ENCODE measurements at places on chromosomes 3 and 15. TPM values are rescaled to one million over a fixed set of nuclear protein-coding genes. Genes with fewer than 3 reads are reported as not detected.

The HYKK gene
- total RNA-seq, result 6.3 TPM

The GOLGA8J gene
- not detected for total RNA-seq

The ARGFX gene
- not detected for total RNA-seq

The TM4SF18 gene
- total RNA-seq, result 45.0 TPM

The BDH1 gene
- total RNA-seq, result 4.2 TPM

The GOLIM4 gene
- total RNA-seq, result 20.4 TPM

The ISL2 gene
- total RNA-seq, result 5.1 TPM

The EOMES gene
- 2.1 TPM for total RNA-seq

The SAMMSON gene
- not detected for total RNA-seq

The KNG1 gene
- not detected for total RNA-seq

The TMEM212 gene
- not detected for total RNA-seq

The MOBP gene
- total RNA-seq, result not detected

The MESP2 gene
- total RNA-seq, result 0.51 TPM

Measured in A549 treated with CpdA at 1 μM for 4 hours (cell line).